ENCODE measurements at places on chromosomes 6 and 20.

GRCh38 chr20:45827030-45827652, at the start of gene TNNC2:
Gene TNNC2, minus strand, starts transcription at chr20:45827312. Its CDS starts 64 bp downstream, at chr20:45827248.
- DNase-seq, result no peak

DNA sequence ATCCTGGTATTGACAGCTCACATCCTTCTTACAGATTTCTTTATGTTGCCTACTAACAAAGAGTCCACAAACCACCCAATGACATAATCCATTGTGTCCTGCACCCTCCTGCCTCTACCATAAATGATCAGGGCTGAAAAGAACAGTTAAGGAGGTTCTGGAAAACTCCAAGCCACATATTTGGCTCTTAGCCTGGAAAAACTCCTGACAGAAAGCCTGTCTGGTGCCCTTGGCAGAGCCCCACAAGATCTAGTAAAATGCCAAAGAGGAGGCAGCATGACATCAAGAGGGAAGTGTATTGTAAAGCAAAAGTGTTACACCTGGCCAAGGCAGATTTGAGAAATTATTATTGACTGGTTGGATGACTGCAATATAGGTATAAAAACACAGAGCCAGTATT, 126.4 kb upstream of the VGLL2 start:
- DNase-seq, result no peak

GRCh38 chr6:165985806-165986299, 181.8 kb downstream of the TBXT start:
- DNase-seq, result no peak

DNA sequence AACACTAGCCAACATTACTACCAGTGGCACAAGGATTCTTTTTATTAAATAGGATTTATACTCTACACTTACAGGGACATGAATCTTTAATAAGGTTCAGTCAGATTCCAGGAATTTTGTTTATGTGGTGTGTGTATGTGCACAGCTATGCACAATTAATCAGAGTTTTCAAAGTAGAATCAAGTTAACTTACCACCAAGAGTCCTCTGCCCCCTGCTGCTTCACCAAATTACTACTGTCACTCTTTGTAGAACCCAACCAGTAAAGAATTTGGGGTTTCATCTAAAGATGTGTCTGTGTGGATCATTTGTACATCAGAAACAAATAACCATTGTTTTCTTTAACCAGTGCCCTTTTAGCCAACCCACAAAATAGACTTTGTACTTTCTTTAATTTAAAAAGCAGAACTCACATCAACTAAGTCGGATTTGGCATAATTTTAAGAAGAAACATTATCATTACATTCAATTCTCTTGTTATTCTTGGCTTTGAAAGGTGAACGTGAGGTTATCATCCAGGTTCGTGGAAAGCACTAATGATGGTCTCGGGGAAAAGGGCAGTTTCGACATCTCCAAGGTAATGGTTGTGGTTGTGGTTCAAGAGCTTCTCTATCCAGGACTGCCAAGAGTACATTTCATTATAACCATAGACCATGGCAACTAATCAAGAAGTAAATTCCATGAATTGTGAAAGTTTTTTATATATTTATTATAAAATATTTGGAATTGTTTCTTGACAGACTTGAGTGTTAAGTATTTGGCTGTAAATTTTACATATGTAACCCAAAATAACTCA, 514.3 kb upstream of the ID4 start:
- DNase-seq, result peak; percentile 74

- no peak for DNase-seq
These were observed 291.6 kb downstream of the CLIC5 start for GRCh38 chr6:45724027-45724426.

DNA sequence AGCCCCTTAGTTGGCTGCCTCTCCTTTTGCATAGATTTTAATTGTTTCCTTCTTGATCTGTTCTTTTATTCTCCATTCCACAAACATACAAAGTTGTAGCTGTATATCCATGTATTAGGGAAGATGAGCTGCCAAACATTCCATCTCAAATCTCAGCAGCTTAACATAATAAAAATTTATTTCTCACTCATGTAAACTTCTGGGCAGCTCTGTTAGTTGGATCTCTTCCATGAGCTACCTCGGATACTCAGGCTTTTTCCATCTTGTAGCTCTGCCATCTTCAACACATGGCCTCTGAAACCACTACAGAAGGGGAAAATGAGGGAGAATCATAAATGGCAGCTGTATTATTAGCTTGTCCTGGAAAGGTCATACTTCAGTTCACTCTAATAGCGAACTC, 149.4 kb upstream of the BMP2 start:
- DNase-seq, result no peak

DNA sequence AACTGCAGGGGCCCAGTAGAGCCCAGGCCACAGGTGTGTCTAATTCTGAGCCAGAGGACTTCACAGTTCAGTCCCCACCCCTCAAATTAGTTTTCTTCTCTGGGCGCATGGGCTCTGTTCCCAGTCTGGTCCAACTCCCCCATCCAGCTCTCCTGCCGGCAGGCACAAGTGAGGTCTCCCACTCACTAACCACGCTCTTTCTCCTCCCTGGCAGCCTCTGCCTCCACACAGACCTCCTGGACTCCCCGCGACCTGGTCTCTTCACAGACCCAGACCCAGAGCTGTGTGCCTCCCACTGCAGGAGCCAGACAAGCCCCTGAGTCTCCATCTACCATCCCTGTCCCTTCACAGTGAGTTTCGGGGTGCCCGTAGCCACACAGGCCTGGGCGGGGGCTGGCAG, 6.2 kb downstream of the NCR2 start:
- DNase-seq, result no peak

- DNase-seq, result no peak
These were observed 14.2 kb downstream of the FARS2 start for GRCh38 chr6:5275497-5275896.

DNA sequence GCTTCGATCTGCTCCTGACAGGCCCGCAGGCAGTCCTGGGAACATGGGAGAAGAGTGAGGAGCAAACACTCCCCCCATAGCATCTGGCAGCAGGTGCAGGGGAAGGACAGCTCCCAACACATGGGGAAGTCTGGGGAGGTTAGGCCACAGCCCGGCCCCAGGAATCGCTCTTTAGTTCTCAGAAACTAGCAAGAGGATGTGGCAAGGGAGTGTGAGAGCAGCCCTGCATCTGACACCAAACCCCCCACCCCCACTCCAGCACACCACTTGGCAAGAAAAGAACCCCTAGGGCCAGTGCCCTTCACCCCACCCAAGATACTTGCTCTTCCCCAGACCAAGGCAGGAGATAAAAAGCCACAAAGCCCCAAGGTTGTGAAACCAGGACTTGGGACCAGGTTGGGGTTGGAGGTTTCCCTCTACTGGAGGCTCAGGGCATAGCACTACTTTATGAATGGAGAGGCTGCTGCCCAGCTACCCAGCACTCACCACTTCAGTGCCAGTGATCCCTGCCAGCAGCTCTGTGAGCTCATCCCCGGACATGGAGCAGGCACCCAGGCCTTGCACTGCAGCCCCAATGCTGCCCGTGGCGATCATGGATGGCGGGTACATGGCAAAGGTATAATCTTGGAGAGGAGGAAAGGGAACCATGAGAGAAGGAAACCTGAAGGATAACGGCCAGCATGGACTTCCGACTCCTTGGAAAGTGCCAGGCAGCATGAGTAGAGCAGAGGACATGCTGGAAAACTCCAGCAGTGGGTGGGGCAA, 5.4 kb downstream of the CCND3 start:
- peak; percentile 92 for DNase-seq

- DNase-seq, result no peak
These were observed 6.2 kb downstream of the GDF5 start for GRCh38 chr20:35431621-35432429.

- no peak for DNase-seq
These were observed 462.3 kb upstream of the FLRT3 start for GRCh38 chr20:14799545-14800216.

- no peak for DNase-seq
These were observed 30.4 kb upstream of the MRAP2 start for GRCh38 chr6:84003131-84003530.

DNA sequence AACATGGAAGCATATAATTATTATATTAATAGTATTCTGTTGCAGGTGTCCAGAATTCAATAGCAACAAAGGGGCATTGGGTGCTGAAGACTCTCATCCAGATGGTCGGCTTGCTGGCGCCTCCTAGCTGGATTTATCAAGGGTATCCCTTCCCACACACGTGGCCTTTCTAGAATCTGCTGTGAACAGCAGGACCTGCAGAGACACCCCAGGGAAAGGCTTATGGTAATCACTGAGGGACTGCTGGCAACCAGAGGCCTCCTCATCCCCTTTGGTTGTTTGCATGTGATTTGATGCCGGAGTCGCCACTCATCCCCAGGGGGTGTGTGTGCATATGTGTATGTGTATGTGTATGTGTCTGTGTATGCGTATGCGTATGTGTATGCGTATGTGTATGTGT, 20.6 kb downstream of the ZFP64 start:
- DNase-seq, result no peak

DNA sequence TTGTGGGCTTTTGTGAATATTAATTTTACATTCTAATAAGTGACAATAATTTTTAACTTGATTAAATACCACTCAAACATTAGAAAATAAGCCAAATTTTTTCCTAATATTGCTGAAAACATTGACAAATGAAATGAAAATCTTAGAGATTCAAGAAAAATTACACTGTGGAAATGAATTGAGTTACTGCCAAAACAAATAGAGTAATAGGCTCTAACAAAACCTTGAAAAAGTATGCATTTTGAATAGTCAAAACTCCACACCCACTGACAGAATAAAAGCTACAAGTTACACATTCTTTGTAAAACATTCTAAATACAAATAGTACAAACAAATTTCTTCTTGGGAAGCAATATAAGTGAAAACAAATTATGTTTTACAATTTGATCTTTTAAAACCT, 5.9 kb downstream of the TBX18 start:
- no peak for DNase-seq

GRCh38 chr20:9794831-9795230, 44.0 kb downstream of the PAK5 start:
- no peak for DNase-seq

GRCh38 chr6:21587179-21587960, 6.2 kb upstream of the SOX4 start:
- DNase-seq, result no peak

DNA sequence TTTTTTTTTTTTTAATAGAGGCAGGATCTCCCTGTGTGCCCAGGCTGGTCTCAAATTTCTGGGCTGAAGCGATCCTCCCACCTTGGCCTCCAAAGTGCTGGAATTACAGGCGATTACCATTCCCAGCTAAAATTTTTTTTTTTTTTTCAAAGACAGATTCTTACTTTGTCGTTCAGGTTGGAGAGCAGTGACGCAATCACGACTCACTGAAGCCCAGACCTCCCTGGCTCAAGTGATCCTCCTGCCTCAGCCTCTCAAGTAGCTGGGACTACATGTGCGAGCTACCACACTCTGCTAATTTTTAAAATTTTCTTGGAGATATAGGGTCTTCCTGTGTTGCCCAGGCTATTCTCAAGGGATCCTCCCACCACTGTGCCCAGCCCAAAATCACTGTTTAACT, 58.0 kb upstream of the MYO6 start:
- DNase-seq, result no peak

- no peak for DNase-seq
These were observed 202.8 kb upstream of the FOXQ1 start for GRCh38 chr6:1109134-1109533.

- peak; percentile 18 for DNase-seq
These were observed 43.1 kb downstream of the BLTP3A start for GRCh38 chr6:34834789-34835518.

- DNase-seq, result no peak
These were observed at the start of gene ARHGAP40 for GRCh38 chr20:38601216-38602184. Gene ARHGAP40, plus strand, starts transcription at chr20:38601809.

GRCh38 chr6:84161190-84161589, 66.3 kb downstream of the CEP162 start:
- no peak for DNase-seq

GRCh38 chr20:50450881-50451752, 59.1 kb upstream of the PTPN1 start:
- peak; percentile 24 for DNase-seq

GRCh38 chr6:85484948-85485347, 35.1 kb downstream of the NT5E start:
- DNase-seq, result no peak

GRCh38 chr6:13769655-13770053, 44.7 kb downstream of the MCUR1 start:
- no peak for DNase-seq

- DNase-seq, result no peak
These were observed 80.5 kb upstream of the QKI start for GRCh38 chr6:163333701-163334663.

GRCh38 chr20:47487175-47487917, 14.3 kb upstream of the NCOA3 start:
- DNase-seq, result no peak

- peak; percentile 76 for DNase-seq
These were observed 42.0 kb downstream of the IRAK1BP1 start for GRCh38 chr6:78909391-78909790.

GRCh38 chr20:62019144-62019805, 46.4 kb downstream of the TAF4 start:
- DNase-seq, result no peak

DNA sequence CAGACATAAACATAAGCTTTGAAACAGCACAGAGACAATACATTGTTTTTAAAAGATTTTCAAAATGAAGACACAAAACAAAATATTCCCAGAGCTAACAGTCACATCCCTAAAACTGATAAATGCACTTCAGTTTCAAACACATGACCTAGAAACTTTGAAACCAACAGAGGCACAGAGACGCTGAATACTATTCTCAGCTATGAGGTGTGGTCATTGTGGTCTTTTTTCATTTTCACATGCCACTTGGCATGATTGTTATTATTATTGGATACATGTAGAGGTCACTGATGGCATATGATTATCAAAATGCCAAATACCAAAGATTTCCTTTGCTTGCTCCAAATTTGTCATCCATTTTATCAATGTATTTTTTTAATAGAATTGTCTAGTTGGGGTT, 306.9 kb downstream of the QKI start:
- no peak for DNase-seq

DNA sequence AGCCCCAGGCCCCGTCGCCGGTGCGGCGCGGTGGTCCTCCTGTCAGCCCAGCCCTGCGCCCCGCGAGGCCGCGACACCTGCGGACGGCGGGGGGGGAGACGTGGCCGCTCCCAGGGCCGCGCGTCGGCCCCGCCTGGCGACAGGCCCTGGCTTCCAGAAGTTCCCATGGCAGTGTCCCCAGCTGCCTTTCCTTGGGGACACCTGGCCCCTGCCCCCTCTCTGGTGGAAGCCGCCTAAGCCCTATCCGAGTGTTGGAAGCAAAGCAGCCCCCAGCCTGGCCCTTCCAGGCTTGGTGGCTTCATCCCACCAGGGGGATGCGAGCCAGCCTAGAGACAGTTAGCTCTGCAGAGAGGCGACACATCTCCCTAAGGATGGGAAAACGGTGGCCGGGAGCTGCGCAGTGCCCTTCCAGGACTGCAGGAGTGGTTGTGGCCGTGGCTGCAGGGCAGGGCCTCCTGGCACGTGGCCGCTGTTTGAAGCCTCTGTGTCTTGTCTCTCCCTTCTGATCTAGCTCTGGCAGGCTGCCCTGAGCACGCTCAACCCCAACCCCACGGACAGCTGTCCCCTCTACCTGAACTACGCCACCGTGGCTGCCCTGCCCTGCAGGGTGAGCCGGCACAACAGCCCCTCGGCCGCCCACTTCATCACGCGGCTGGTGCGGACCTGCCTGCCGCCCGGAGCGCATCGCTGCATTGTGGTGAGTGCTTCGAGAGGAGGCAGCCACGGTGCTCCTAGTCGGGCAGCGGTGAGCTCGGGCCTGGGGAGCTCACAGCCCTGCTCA, 816 bp downstream of the NPEPL1 start:
- no peak for DNase-seq
